NCI-H460 (cell line): ENCODE measurements at places on chromosomes 12 and 14.

GRCh38 chr12:117485984-117486839 lies 124.8 kb upstream of the NOS1 start:
- DNase-seq = no peak

GRCh38 chr12:13537623-13538022 lies 341.1 kb downstream of the EMP1 start:
- DNase-seq = no peak

- no peak for DNase-seq
Measured at GRCh38 chr14:78519863-78520262, 349.7 kb downstream of the NRXN3 start.

- DNase-seq = no peak
Measured at GRCh38 chr14:99497894-99498293, 16.7 kb downstream of the CCNK start.

GRCh38 chr12:46227616-46228015 lies 41.2 kb downstream of the SLC38A1 start:
- no peak for DNase-seq

- DNase-seq = no peak
Measured at GRCh38 chr14:49679271-49679670, 8.7 kb downstream of the POLE2 start.

- no peak for DNase-seq
Measured at GRCh38 chr12:59668674-59669073, 72.8 kb downstream of the SLC16A7 start.
